NCI-H446 (cell line): ENCODE measurements at places on chromosomes 13 and 19.

GRCh38 chr19:10105509-10106099 lies 558 bp upstream of the PPAN start:
- DNase-seq, result no peak

- no peak for DNase-seq
These were observed 152.8 kb downstream of the CYSLTR2 start for GRCh38 chr13:48806522-48806921.

DNA sequence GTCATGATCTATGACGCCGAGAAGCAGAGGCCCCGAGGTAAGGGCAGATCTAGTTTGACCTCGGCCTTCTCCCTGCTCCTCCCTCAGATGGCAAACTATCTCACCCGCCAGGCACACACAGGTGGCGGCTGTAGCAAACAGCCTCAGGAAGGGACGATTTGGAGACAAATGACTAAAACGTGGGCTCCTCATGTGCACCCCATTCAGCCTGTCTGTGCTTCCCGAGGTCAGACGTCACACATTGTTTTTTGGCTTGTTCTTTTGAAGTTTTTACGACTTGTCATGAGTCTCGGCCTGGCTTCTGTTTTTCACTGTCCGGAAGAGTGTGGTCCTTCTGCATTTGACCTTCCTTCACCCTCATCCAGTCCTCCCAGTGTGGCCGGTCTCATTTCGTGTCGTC lies 15.0 kb downstream of the DAZAP1 start:
- DNase-seq, result no peak

DNA sequence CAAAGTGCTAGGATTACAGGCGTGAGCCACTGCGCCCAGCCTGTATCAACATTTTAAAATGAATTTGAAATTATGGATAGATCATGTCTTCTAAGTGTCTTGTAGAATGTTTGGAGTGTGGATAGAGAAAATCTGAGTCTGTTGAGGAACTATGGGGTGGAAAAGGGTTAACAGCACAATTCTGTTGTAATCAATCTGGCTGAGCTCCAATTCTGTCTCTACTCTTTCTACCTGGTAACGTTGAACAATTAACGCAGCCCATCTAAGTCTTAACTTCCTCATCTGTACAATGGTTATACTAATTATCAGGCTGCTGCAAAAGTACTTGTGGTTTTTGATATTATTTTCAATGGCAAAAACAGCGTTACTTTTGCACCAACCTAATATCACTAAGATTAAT lies 4.1 kb downstream of the FPR2 start:
- no peak for DNase-seq

GRCh38 chr19:49210901-49211451 lies 53.4 kb downstream of the TRPM4 start:
- DNase-seq, result no peak

DNA sequence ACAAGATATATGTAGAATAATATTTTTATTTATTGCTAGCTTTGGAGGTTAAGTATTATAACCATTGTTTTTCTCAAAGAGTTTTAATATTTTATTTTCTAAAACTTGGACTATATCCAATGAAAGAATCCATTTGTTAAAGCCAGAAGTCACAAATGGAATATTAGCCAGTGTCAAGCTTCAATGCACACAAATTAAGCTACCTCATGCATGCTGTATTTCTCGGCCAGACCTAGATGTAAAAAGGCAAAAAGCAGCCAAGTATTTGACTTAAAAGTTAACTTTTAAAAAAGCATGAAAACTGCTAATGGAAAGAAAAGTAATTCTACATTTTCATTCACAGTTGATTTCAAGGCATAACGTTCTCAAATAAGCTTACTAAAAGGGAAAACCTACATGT lies 160.0 kb upstream of the ATXN8OS start:
- DNase-seq, result peak; percentile 39

GRCh38 chr19:55116859-55117662 lies at the start of gene PPP1R12C:
Gene PPP1R12C, minus strand, starts transcription at chr19:55117637. Its CDS starts 94 bp downstream, at chr19:55117543.
- DNase-seq, result no peak

GRCh38 chr13:99043831-99044231 lies 66.0 kb upstream of the DOCK9 start:
- no peak for DNase-seq

GRCh38 chr19:32631381-32631780 lies 43.6 kb downstream of the ANKRD27 start:
- DNase-seq, result no peak

- no peak for DNase-seq
These were observed 118.4 kb upstream of the CLDN10 start for GRCh38 chr13:95434111-95434510.

DNA sequence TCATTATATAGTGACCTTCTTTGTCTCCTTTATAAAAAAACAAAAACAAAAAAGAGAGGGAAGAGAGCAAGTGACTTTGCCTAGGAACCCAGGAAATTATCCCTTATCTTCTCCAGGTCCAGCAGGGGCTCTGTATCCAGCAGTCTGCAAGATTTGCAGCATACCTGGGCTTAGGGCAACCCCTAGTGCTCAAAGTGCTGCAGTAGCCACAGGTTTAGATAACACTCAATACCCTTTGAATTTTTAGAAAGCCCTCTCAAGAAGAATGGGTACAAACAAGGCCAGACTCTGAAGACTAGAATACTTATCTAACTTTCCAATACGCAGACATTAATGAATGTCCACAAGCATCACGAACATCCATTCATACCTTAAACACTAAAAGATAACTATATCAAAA lies 43.2 kb downstream of the CCNA1 start:
- no peak for DNase-seq

DNA sequence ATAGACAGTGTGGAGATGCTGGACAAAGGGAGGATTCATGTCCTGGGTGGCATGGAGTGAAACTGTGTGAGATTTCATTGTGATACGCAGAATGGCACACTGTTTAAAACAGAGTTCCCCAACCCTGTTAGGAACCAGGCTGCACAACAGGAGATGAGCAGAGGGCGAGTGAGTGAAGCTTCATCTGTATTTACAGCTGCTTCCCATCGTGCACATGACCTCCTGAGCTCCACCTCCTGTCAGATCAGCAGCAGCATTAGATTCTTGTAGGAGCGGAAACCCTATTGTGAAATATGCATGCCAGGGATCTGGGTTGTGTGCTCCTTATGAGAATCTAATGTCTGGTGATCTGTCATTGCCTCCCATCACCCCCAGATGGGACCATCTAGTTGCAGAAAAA lies 72.5 kb downstream of the RAP2A start:
- no peak for DNase-seq

DNA sequence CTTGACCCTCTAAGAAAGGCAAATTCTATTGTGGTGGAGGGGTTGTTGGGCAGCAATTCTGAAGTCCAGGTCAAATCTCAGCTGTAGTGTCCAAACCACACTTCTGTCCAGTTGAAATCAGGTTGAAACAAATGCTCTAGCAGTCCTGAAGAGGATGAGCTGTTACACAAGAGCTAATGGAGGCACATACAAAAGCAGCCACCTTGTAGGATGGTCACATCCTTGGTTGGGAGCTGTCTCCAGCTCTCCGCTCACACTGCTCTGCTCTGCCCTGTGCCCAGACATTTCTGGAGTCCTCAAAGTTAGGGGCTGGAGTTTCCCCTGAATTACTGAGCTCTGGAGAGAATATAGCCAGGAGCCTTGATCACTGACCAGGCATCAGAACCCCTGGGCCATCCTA lies 47.2 kb downstream of the GPR12 start:
- DNase-seq, result no peak

- no peak for DNase-seq
These were observed 15.5 kb downstream of the SETDB2 start for GRCh38 chr13:49459580-49459979.

GRCh38 chr13:63149375-63149774 lies 1733.7 kb upstream of the PCDH20 start:
- no peak for DNase-seq
